ENCODE measurements at places on chromosomes 16 and 17.

- H3K4me3 ChIP-seq: no peak overlapping the region
- H3K27ac ChIP-seq: no peak overlapping the region
- DNase-seq: no peak
- peaks cover 77% of the 10 kb centered on the region for H3K27me3 ChIP-seq
- H3K36me3 ChIP-seq: peaks cover 2% of the 10 kb centered on the region
These were observed 251.2 kb downstream of the ENGASE start for GRCh38 chr17:79325709-79326430.

DNA sequence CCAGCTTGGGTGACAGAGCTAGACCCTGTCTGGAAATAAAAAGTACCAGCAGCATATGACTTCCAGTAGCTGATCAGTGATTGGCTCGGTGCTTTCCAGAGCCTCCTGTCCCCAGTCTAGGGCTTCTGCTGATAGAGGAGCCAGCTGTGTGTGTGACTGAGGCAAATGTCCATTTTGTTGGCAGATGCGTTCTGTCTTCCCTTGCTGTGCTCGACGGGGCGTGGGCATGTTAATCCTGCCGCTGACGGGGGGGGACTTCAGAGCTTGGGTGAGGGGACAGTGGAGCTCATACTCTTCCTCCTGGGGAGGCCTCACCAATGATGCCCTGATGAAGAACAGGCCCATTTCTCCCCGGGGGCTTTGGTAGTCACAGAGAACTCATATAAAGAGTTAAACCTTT lies 14.6 kb downstream of the KCTD2 start:
- peaks cover 3% of the 10 kb centered on the region for H3K36me3 ChIP-seq
- H3K27me3 ChIP-seq: no peaks in the 10 kb centered on the region
- no peak overlapping the region for H3K4me3 ChIP-seq

DNA sequence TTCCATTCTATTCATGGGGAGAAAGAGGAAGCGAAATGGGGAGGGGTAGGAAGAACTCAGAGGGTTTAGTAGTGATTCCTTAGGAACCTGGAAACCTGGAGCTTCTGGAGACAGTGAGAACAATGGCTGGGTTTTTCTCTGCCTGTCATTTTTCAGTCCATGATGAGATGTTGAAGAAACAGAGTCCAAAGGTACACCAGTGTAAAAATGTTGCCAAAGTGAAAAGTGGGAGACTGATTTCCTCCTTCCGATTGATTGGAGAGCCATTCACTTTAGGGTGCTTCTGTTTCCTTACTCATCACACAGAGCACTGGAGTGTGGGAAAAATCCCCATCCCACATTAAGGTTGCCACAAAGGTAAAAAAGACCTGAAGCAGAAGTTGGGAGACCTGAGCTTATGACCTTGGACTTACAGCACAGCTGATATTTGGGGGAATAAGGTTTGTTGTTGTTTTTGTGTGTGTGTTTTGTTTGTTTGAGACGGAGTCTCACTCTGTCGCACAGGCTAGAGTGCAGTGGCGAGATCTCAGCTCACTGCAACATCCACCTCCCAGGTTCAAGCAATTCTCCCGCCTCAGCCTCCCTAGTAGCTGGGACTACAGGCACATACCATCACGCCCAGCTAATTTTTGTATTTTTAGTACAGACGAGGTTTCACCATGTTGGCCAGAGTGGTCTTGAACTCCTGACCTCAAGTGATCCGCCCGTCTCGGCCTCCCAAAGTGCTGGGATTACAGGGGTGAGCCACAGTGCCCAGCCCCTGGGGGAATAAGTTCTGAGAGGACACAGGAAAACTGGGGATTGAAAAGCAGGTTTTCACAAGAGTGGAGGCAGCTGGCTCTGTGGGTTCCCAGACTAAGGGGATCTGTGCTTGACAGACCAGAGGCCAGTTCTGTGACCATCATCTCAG lies 1.4 kb upstream of the DHX8 start:
- H3K27me3 ChIP-seq: no peaks in the 10 kb centered on the region
- H3K4me3 ChIP-seq: no peak overlapping the region
- peak overlapping the region; percentile 100 for H3K27ac ChIP-seq
- DNase-seq: no peak

GRCh38 chr17:32123782-32124181 lies 18.5 kb upstream of the RHOT1 start:
- peaks cover 8% of the 10 kb centered on the region for H3K27me3 ChIP-seq
- no peak for DNase-seq
- H3K4me1 ChIP-seq: peaks cover 15% of the 10 kb centered on the region
- no peak overlapping the region for H3K27ac ChIP-seq
- H3K4me3 ChIP-seq: no peak overlapping the region

GRCh38 chr16:1975432-1976215 lies 3.8 kb downstream of the TBL3 start:
- peaks cover 8% of the 10 kb centered on the region for H3K36me3 ChIP-seq
- H3K27me3 ChIP-seq: peaks cover 2% of the 10 kb centered on the region
- no peak overlapping the region for H3K27ac ChIP-seq

GRCh38 chr16:19071811-19072777 lies 4.7 kb downstream of the COQ7 start:
- no peak overlapping the region for H3K4me3 ChIP-seq
- no peaks in the 10 kb centered on the region for H3K36me3 ChIP-seq
- peaks cover 6% of the 10 kb centered on the region for H3K4me1 ChIP-seq

GRCh38 chr16:84532291-84532724 lies 27.8 kb upstream of the MEAK7 start:
- peaks cover 11% of the 10 kb centered on the region for H3K4me1 ChIP-seq
- no peak for DNase-seq
- H3K4me3 ChIP-seq: peak overlapping the region; percentile 41
- no peaks in the 10 kb centered on the region for H3K27me3 ChIP-seq
- H3K27ac ChIP-seq: peak overlapping the region; percentile 60
- peaks cover 3% of the 10 kb centered on the region for H3K36me3 ChIP-seq

DNA sequence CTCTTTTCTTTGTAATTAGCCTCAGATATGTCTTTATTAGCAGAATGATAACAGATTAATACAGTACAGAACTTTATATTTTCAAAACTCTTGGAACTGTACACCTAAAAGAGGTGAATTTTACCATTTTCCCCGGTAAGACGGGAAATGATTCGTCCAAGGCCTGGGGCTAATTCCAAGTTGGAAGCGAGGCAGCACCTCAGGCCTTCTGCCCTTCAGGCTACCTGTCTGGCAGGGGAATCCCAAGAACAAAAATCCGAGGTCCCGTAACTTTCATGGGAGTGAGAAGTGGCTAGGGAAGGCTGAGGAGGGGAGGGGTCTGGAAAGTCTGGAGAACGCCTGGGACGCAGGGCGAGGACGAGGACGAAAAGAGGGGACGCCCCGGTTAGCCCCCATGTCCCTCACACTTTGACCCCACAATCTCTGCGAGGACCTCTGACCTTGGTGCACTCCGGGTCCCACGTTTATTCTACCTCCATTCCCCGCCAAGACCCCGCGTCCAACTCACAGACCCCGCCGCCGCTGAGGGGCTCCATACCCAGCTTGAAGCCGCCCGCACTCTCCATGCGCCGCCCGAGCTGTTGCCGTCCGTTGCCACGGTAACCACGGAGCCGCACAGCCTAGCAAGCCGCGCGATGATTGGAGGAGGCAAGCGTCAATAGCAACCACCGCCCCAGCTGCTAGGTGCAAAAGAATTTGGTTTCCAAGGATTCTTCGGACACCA lies at the start of gene HYDIN:
TSS of gene HYDIN (minus strand) at position 601 of the 724 bp plus-strand sequence. CDS start 43,827 bp downstream, outside the sequence.
- H3K27ac ChIP-seq: no peak within 1 kb of the TSS
- H3K27me3 ChIP-seq: peaks cover 24% of the 10 kb centered on the region
- DNase-seq: no peak
- no peak within 1 kb of the TSS for H3K4me3 ChIP-seq
- no peaks in the 10 kb centered on the region for H3K36me3 ChIP-seq

GRCh38 chr16:85201574-85201973 lies 89.3 kb upstream of the CIBAR2 start:
- no peaks in the 10 kb centered on the region for H3K36me3 ChIP-seq
- H3K27me3 ChIP-seq: peaks cover 28% of the 10 kb centered on the region
- H3K4me1 ChIP-seq: no peaks in the 10 kb centered on the region
- no peak for DNase-seq

GRCh38 chr16:74825941-74826340 lies 51.3 kb upstream of the FA2H start:
- H3K27ac ChIP-seq: no peak overlapping the region
- H3K27me3 ChIP-seq: peaks cover 24% of the 10 kb centered on the region
- peaks cover 3% of the 10 kb centered on the region for H3K4me1 ChIP-seq
- no peak for DNase-seq

GRCh38 chr16:21244518-21245215 lies 11.2 kb downstream of the ANKS4B start:
- H3K4me3 ChIP-seq: no peak overlapping the region
- H3K4me1 ChIP-seq: no peaks in the 10 kb centered on the region
- peaks cover 59% of the 10 kb centered on the region for H3K27me3 ChIP-seq
- no peak overlapping the region for H3K27ac ChIP-seq

- peaks cover 38% of the 10 kb centered on the region for H3K27me3 ChIP-seq
- no peak overlapping the region for H3K4me3 ChIP-seq
- DNase-seq: no peak
- H3K4me1 ChIP-seq: peaks cover 15% of the 10 kb centered on the region
- H3K36me3 ChIP-seq: no peaks in the 10 kb centered on the region
These were observed 11.2 kb downstream of the CA4 start for GRCh38 chr17:60160829-60161501.

- H3K4me1 ChIP-seq: peaks cover 6% of the 10 kb centered on the region
- H3K36me3 ChIP-seq: peaks cover 6% of the 10 kb centered on the region
- no peaks in the 10 kb centered on the region for H3K27me3 ChIP-seq
- no peak for DNase-seq
These were observed 133.5 kb downstream of the FTO start for GRCh38 chr16:53837426-53837825.

GRCh38 chr17:28545787-28546415 lies 6.5 kb downstream of the UNC119 start:
- H3K27ac ChIP-seq: peak overlapping the region; percentile 62
- H3K27me3 ChIP-seq: no peaks in the 10 kb centered on the region
- no peak overlapping the region for H3K4me3 ChIP-seq
- H3K36me3 ChIP-seq: peaks cover 6% of the 10 kb centered on the region
- no peak for DNase-seq
- peaks cover 33% of the 10 kb centered on the region for H3K4me1 ChIP-seq

GRCh38 chr17:9241774-9242496 lies 220.6 kb downstream of the NTN1 start:
- no peak for DNase-seq
- H3K4me3 ChIP-seq: no peak overlapping the region
- H3K36me3 ChIP-seq: no peaks in the 10 kb centered on the region

- peaks cover 14% of the 10 kb centered on the region for H3K27me3 ChIP-seq
- H3K4me1 ChIP-seq: peaks cover 23% of the 10 kb centered on the region
- H3K4me3 ChIP-seq: no peak overlapping the region
- no peak overlapping the region for H3K27ac ChIP-seq
- peaks cover 4% of the 10 kb centered on the region for H3K36me3 ChIP-seq
These were observed 46.0 kb downstream of the BEAN1 start for GRCh38 chr16:66473051-66473571.

DNA sequence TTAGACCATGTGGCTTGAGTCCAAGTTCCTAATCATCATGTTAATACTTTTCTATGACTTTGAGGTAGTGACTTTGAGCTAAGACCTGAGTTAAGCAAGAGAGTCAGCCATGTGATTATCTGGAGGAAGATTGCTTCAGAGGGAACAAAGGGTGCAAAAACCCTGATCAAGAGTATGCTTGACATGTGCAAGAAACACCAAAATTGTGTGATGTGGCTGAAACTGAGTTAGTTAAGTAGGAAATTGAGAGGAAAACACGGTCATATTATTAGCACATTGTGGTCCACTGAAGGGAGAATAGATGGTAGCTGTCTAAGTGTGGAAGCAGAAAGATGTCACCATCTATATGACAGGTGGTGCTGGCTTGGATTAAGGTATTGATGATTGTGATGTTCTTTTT lies 130.4 kb upstream of the MON1B start:
- DNase-seq: no peak
- no peaks in the 10 kb centered on the region for H3K4me1 ChIP-seq
- H3K4me3 ChIP-seq: no peak overlapping the region
- no peak overlapping the region for H3K27ac ChIP-seq
- H3K27me3 ChIP-seq: peaks cover 8% of the 10 kb centered on the region

- peaks cover 9% of the 10 kb centered on the region for H3K36me3 ChIP-seq
- no peak overlapping the region for H3K4me3 ChIP-seq
- H3K27ac ChIP-seq: no peak overlapping the region
- no peaks in the 10 kb centered on the region for H3K27me3 ChIP-seq
- H3K4me1 ChIP-seq: peaks cover 4% of the 10 kb centered on the region
These were observed 19.5 kb downstream of the ATP2A3 start for GRCh38 chr17:3944485-3945388.

- H3K27me3 ChIP-seq: no peaks in the 10 kb centered on the region
- no peaks in the 10 kb centered on the region for H3K36me3 ChIP-seq
- DNase-seq: no peak
- H3K4me1 ChIP-seq: peaks cover 50% of the 10 kb centered on the region
- peak overlapping the region; percentile 99 for H3K27ac ChIP-seq
These were observed 4.5 kb upstream of the SNX20 start for GRCh38 chr16:50685462-50686063.

DNA sequence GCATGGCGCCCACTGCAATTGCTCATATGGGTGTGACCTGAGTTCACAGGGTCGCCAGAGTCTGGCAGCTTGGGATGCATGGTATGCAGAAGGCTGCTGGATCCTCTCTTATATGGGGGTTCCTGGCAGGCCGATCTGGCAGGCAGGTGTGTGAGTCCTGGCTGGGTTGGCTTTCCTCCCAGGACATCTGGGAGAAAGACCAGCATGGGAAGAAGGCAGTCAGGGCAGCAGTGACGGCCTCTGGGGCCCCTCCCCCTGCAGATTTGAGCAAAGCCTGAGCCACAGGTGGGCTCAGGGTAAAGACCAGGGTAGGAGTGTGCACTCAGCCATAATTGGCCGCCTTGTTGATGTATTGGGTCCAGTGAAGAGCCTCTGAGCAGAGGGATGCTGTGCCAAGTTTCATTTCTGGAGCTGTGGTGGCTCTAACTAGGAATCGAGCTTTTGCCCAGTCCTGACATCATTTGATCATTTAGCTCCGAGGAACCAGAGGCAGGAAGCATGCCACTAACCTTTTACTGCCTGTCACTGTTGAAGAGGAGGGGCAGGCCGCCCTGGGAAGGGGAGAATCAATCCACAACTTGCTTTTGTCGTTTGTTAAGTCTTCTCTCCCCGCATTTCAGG lies 174.3 kb downstream of the CCDC182 start:
- peaks cover 22% of the 10 kb centered on the region for H3K4me1 ChIP-seq
- no peak overlapping the region for H3K4me3 ChIP-seq
- no peak overlapping the region for H3K27ac ChIP-seq
- H3K27me3 ChIP-seq: no peaks in the 10 kb centered on the region
- H3K36me3 ChIP-seq: no peaks in the 10 kb centered on the region
- no peak for DNase-seq

DNA sequence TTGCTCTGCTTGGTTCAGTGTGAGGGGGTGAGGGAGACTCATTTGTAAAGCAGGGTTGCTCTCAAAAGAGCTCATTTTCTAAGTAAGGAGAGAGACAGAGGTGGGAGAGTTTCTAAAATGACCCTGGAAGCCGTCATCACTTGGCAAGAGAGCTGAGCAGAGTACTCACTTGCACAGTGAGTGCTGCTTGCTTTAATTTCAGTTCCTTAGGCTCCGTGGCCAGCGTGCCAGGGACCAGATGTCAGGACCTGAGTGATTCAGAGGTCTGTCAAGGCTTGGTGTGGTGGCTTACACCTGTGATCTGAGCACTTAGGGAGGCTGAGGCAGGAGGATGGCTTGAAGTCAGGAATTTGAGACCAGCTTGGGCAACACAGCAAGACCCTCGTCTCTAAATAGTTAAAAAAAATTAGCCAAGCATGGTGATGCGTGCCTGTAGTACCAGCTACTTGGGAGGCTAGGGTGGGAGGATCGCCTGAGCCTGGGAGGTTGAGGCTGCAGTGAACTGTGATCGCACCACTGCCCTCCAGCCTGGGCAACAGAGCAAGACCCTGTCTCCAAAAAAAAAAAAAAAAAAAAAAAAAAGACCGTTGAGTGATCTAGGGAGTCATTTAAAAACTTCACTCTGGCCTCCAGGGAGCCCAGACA lies 10.7 kb downstream of the ZNF205 start:
- peaks cover 13% of the 10 kb centered on the region for H3K4me1 ChIP-seq
- peak overlapping the region; percentile 96 for H3K4me3 ChIP-seq
- H3K27me3 ChIP-seq: no peaks in the 10 kb centered on the region
- no peaks in the 10 kb centered on the region for H3K36me3 ChIP-seq

Data from T-helper 17 cell (primary cell).